ENCODE measurements at places on chromosomes 5 and 9. TPM values are rescaled to one million over a fixed set of nuclear protein-coding genes. Genes with fewer than 3 reads are reported as not detected.

Gene RNF38
- 10.7 TPM for total RNA-seq

Gene AFAP1L1
- 0.38 TPM for total RNA-seq

DNA sequence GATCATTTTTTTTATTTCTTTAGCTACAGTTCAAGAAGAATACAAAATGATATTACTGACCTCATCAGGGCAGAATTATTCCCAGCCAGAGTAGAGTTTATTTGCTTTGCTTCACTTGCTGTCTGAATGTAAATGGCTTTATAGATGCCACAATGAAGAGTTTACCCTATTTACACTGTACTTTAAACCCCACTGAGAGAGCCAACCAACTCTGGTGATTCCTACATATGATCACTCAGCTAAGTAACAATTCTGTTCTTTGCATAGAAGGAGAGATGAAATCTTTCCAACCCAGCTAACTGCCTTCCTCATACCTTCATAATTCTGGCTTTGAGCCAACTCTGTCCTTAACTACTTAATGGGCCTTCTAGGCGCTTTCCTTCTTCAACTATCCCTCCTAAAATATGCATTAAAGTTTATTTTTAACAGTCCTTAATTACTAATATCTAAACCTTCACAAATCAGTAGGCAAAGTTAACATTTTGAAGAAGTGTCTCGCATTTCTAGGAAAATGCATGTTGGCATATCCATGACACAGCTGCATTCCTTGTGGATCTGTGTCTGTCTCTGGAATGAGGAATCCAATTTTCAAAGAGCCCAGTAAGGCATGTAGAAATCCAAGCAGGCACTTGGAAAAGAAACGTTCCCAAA is 284.8 kb upstream of the GRAMD2B start:
- DNase-seq = peak; percentile 74

GRCh38 chr9:109453210-109453842 is 44.8 kb downstream of the PTPN3 start:
- DNase-seq = peak; percentile 58

- DNase-seq = no peak
These were observed 11.0 kb downstream of the SLC44A1 start for GRCh38 chr9:105255421-105255820.
